ENCODE measurements at places on chromosomes 5 and 9.

GRCh38 chr5:14171046-14171445 is 27.9 kb downstream of the TRIO start:
- no peak for DNase-seq

- no peak for DNase-seq
Observed at GRCh38 chr9:13034694-13035002, 244.8 kb downstream of the MPDZ start.

GRCh38 chr5:55211184-55211874 is 15.8 kb downstream of the MCIDAS start:
- DNase-seq = no peak

- no peak for DNase-seq
Observed at GRCh38 chr5:83394190-83394589, 77.4 kb upstream of the VCAN start.

- DNase-seq = no peak
Observed at GRCh38 chr5:100043475-100043874, 491.7 kb upstream of the FAM174A start.

DNA sequence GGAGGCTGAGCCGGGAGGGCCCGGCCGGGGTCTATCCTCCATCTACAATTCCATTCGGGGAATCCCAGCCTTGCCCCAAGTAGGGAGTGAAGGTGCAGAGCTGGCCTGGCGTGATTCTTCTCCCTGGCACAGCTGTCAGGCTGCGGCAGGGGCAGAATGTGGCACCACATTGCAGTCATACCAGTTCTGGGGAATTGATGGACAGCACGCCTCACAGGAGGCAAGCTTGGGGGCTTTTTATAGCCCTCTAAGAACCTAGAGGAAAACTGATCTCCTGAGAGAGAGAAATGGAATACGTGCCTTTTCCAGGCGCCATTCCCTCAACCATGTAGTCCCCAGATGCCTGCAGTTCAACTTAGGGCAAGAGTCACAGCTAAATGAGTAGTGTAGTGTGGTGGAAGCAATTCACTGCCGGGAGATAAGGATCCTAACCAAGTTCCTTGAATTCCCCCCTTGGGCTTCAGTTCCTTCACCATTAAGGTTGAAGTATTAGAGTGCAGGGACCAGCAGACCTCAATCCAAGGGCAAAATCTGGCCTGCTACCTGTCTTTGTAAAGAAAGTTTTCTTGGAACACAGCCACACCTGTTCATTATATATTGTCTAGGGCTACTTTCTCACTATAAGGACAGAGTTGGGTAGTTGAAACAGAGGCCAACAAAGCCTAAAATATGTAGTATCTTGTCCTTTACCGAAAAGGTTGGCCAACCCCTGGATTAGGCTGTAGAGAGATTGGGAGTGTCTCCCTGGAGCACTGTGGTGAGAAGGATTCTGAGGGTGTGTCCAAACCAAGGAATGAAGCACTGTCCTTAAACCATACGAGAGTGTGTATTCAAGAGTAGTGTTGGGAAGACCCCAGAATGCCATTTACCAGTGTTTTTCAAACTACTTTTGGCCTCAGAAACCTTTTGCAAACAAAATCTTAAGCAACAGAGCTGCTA is 10.6 kb downstream of the AFAP1L1 start:
- no peak for DNase-seq

- no peak for DNase-seq
Observed at GRCh38 chr5:10493884-10494283, 52.2 kb downstream of the ROPN1L start.

GRCh38 chr5:39231705-39232525 is 12.6 kb upstream of the FYB1 start:
- DNase-seq = no peak

DNA sequence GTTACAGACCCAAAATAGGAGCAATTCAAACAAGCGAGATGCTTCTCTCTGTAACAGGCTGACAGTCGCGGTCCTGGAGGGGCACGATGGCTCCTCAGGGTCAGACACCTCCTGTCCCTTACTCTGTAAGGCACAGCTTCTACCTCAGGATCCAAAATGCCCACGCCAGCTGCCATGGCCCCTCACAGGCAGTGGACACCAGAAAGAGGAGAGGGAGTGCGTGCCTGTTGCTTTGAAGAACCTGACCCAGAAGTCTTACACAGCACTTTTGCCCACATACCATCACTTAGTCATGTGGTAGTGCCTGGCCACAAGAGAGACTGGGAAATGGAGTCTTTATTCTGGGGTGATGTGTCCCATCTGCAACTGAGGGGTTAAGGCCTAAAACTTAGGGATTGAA is 11.6 kb upstream of the ABL1 start:
- DNase-seq = no peak

- no peak for DNase-seq
Observed at GRCh38 chr5:168261227-168261571, 30.2 kb upstream of the WWC1 start.

DNA sequence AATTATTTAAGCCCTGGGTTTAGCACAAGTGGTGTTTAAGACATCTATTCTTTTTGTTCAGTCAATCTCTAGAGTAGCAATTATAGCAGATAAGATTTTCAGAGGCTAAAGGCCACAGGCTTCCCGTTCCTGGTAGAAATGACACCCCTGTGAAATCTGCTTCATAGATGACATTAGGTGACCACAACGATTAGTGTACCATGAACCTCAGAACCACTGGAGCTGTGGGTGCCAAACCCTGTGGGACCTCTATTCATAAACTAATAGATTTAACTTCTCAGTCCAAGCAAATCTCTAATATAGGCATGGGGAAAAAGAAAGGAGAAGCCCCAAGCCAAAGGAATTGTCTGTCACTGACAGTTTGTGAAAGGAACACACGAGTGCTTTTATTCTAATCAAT is 207.4 kb downstream of the ARRDC3 start:
- no peak for DNase-seq

DNA sequence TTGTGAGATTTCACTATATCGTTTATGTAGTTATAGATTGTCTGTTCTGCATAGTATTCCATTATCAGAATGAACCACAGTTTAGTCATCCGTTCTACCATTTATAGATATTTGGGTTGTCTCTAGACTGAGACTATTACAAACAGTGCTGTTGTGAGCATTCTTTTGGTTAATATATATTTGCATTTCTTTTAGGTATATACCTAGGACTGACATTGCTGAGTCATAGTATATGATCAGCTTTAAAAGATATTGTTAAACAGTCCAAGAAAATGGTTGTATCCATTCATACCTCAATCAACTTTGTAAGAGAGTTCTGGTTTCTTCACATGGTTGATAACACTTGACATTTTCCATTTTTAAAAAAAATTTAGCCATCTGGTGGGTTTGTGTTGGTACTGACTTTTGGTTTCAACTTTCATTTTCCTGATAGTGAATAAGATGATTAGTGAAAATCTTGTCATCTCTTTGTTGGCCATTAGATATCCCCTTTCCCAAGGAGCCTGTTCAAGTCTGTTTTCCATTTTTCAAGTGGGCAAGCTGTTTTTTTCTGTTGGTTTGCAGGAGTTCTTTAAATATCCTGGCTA is 22.9 kb upstream of the ADAM19 start:
- no peak for DNase-seq

DNA sequence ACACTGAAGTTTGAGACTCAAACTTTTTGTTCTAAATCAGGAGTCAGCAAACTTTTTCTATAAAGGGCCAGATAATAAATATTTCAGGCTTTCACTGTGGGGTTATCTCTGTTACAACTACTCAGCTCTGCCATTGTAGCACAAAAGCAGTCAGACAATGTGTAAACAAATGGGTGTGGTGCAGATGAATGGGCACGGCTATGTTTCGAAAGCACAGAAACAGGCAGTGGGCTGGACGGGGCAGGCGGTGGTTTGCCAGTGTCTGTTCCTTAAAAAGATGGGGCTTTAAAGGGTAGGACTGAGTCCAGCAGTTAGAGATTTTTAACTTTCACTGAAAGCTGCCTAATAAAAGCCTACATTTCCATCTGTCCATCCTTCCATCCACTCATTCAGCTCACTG is 48.9 kb downstream of the PFDN1 start:
- DNase-seq = no peak

- DNase-seq = no peak
Observed at GRCh38 chr9:135130207-135130976, 42.9 kb downstream of the OLFM1 start.

DNA sequence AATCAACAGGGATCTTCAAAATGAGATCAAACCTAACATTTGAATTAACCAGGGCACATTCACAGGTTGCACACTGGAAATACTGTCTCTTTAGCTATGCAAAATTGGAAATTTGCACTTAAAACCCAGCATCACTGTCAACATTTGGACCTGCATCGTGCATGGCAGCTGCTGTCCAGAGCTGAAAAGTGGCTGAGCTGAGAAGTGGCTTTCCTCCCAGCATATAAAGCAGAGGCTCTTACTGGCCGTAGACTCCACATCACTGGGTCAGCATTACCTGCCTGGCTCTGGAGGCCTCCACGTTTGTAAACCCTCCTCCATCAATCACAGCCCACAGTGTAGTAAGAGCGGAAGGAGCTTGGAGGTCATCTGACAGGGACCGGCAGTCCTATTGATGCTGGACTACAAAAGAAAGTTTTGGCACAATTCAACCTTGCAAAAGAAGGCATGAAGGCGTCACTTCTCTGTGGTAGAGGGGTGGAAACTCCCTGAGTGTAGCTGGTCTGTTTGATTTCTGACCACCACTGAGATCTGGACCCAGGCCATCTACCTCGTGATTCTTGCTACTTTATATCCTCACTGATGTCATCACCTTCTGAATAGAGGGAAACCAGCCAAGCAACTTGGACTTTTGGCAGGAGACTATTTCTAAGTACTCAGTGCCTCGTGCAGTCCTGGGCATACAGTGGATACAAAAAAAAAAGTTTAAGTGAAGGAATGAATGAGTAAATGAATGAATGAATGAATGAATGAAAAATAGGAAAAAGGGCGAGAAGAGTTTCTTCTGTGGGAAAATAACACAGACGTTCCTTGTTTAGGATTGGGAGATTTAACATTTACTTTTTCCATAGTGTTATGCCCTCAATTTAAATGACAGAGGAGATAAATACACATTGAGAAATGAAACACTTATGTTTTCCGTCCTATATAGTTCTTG is 14.8 kb downstream of the RASEF start:
- peak; percentile 28 for DNase-seq

- no peak for DNase-seq
Observed at GRCh38 chr5:127993476-127993875, 90.1 kb upstream of the SLC12A2 start.

DNA sequence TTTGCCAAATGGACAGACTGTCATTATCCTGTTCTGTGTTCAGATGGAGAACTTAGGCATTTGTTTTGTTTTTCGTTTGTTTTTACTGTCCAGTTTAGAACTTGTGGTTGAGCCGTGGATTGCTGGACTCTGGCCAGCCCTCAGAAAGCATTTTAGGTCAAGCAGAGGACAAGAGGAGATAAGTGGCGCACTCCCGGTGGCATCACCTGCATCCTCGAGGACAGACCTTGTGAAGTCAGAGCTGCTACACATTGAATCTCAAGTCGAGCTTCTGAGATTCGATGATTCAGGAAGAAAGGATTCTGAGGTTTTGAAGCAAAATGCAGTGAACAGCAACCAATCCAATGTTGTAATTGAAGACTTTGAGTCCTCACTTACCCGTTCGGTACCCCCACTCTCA is 8.9 kb downstream of the MTRR start:
- DNase-seq = no peak

DNA sequence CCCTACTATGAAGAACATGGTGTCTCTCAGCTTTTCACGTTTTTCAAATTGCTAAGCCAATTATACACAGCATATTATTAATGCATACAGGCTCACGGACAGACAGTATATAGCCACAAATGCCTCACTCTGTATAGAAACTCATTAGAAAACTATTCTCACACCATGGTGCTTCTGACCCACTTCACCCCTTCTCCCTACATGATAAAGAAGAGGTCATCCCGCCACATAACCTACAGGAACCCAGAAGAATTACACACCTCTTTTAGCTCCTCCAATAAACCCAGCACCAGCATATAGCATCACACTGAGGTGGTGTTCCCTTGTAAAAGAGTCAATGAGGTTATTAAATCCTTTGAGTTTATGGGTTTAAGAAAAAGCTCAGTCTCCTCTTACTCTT is 5.6 kb downstream of the TLE1 start:
- no peak for DNase-seq

DNA sequence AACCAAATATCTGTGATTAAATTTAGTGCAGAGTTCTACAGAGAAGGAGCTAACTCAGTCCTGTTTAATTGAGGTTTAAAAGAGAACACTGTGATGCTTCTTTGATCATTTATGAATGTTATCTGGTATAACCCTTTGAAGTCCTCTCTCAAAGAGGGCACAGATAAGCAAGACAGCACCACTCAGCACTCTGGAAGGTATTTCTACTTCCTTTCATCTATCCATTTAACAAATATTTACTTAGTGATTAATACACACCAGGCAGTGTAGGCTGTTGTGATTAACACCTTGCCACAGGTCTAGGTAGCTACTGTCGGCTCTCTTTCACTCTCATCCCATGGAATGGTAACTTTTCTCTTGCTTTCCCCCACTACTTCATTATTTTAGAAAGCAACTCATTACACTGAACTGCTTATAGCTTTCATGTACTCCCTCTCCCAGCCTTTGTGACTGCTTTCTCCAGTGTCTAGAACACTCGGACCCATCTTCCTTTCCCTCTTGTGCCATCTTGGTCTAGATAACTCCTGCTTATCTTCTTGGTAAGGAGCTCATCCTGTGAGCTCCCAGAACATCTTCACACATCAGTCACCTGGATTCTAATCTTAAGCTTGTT is 54.7 kb downstream of the GLDC start:
- no peak for DNase-seq

- DNase-seq = no peak
Observed at GRCh38 chr5:636951-637350, 24.8 kb downstream of the CEP72 start.

DNA sequence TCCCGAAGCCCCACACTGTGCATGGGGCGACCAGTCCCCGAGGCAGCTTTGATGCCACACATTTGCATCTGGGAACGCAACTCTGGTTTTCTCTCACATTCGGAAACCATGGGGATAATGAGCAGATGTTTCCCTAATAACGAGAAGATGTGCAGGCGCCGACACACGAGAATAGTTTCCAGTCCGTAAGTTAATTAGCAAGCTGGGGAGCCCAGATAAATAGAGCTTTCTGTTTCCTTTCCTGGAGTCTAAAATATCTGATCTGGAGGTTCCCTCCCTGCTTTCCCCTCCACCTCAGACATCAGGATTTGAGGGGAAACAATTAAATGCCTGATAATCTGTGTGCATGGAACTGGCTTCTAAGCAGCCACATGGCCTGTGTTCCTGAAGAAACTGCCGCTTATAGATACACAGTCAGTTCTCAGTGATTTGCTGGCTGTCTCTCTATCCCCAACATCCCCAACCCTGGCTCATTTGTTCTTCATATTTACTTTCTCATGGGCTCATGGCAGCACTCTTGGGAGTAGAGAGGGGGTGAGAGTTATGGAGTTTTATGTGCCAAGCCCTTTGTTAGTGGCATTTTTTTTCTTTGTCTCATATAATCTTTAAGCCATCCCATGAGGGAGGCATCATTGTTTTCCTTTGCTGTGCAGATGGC is 62.8 kb downstream of the PDZD2 start:
- no peak for DNase-seq

GRCh38 chr5:104540448-104540847 is 977.9 kb upstream of the NUDT12 start:
- peak; percentile 23 for DNase-seq

Data from non-pigmented ciliary epithelial cell (primary cell).